ENCODE measurements at places on chromosomes 3 and 15.
A peak's percentile ranks its signal among the peaks of the same experiment; 100 is the strongest.

DNA sequence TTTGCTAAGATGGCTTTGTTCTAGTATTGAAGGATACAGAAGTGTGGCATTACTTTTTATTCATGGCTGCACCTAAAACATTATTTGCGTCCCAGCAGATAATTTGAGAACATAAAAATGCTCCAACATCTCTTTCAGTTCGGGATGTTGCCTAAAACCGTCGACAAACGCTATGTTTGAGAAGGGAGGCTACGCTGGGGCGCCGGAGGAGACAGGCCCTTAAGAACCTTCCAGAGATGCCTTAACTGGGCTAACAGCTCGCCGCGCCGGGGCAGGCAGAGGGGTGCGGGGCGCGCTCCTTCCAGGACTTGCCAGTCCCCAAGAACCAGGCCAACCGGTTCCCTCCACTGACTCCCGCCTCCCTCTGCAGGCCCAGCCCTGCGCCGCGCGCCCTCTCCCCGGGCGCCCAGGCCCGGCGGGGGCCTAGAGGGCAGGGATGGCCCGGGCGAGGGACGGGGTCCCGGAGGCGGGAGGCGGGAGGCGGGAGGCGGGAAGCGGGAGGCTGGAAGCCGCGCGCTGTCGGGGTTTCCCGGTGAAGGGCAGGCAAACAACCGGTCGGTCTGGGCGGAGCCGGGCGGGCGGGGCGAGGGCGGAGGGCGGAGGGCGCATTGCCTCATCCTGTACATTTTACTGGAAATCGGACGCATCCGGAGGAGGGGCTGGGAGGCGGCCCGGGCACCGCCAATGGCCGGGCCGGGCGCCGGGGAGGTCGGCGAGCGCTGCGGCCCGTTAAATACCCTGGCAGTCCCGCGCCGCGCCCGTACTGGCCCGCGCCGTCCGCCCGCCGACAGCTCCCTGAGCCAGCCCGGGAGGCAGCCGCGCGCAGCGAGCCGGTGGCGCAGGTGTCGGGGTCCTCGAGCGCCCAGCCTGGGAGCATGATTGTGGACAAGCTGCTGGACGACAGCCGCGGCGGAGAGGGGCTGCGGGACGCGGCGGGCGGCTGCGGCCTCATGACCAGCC is at the start of gene NFKBIZ:
Gene NFKBIZ (plus strand): TSS at position 761 of the 960 bp plus-strand sequence. CDS start 115 bp downstream, at position 876.
- DNase-seq, result peak; percentile 79

DNA sequence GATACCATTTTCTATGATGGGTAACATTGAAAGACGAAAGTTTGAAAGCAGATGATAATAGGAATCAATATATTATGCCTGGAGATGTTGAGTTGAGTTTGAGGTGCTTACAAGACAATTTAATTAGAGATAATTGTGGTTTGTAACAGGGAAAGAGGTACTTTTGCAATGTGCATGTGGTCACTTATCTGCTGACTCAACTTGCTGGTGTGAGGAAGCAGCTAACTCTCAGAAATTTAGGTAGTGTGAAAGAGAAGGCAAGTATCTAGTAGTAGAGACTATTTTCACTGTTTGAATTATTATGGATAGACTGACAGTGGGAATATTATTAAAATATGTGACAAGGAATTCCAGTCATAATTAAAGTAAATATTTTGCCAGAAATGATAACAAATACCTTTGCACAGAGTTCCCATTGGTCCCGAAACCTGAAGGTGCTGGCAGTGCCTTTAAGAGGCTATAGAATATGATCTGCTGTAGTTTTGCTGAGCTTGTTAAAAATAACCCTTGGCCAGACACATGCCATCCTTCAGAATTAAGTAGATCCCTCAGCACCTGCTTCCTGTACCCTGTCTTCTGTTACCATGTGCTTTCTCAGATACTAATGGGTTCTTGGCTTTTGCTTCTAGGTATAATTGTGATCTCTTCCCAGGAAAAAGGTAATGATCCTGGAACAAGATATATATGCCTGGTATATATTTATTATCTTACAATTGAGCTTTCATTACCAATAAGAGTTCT is 315.9 kb downstream of the BCHE start:
- DNase-seq, result no peak

DNA sequence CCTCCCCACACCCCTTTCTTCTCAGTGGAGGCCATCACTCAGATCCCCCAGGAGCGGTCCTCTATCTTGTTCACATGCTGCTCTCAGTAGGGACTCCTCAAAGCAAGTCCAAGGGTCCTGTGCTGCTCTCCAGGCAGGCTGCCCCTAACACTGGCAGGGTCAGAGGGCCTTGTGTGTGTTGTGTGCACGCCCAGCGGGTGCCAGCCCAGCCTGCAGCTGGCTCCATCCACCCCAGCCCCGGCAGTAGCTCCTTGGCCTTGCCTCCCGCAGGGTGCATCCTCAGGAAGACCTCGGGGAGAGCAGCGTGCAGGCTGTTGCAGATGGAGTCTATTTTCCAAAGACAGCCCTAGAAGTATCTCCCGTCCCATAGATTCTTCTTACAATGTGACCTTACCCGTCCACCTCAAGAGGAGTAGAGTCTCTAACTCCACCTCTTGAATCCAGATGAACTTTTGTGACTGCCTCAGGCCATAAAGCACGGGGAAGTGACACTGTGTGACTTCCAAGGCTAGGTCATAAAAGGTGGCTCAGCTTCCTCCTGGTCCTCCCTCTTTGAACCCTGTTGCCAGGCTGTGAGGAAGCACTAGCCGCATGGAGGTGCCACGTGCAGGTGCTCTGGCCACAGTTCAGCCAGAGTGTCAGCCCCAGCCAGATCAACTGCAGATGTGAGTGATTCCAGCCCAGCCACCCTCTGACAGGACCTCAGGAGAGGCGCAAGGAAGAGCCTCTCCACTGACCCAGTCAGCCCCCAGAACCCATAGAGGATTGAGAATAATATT is 531.6 kb downstream of the SHQ1 start:
- no peak for DNase-seq

DNA sequence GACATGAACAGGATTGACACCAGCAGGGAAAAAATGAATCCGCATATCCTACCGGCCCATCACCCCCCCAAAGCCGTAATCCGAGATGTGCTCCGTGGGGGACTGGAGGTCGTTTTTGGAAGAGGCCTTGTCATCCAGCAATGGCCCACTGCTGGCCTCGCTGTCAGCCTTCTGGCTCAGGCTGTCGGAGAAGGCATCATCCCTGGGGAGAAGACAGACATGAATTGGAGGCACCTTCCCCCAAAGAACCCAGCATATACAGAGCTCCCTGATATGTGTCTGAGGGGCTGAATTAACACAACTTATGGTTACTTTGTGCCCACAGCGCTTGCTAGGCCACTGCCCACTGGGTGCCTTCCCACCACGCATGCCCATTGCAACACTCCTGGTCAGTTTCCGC is 29.6 kb upstream of the RAD18 start:
- no peak for DNase-seq

DNA sequence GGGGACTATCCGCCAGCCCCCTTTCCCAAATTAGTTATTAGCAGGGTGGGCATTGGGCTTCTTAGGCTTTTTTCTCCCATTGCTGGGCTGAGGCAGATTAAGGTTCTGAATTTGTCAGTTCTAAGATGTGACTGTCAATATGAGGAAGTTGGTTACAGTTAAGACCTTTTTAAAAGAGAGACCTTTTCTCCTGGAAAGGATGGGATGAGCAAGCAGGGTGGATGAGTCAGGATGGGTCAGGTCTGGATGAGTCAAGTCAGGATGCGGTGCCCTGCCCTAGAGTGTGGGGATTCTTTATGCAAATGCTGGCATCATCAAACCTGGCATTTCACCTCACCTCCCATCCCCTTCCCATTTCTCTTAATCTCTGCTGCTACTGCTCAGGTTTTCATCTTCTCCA is 1.9 kb downstream of the AEN start:
- DNase-seq, result no peak

GRCh38 chr3:182710557-182711157 is 82.6 kb upstream of the ATP11B start:
- DNase-seq, result no peak
